Activated CD4-positive, alpha-beta T cell treated with anti-CD3 and anti-CD28 coated beads, Interleukin-2, amount 10 ng/mL, durations not matched to agents 24 days and 14 days (primary cell): ENCODE measurements at places on chromosomes 6 and 20. TPM values are rescaled to one million over a fixed set of nuclear protein-coding genes. Genes with fewer than 3 reads are reported as not detected.

The RIMS4 gene
- total RNA-seq = not detected in 2 replicates

The L3MBTL1 gene
- total RNA-seq = 8.8 and 9.9 TPM in 2 replicates

The CDYL gene
- 23.4 and 24.4 TPM in 2 replicates for total RNA-seq

The RAET1E gene
- total RNA-seq = not detected in 2 replicates

The MAS1 gene
- total RNA-seq = not detected in 2 replicates

- DNase-seq = no peak
Observed at GRCh38 chr6:145670311-145670710, 65.0 kb downstream of the EPM2A start.

DNA sequence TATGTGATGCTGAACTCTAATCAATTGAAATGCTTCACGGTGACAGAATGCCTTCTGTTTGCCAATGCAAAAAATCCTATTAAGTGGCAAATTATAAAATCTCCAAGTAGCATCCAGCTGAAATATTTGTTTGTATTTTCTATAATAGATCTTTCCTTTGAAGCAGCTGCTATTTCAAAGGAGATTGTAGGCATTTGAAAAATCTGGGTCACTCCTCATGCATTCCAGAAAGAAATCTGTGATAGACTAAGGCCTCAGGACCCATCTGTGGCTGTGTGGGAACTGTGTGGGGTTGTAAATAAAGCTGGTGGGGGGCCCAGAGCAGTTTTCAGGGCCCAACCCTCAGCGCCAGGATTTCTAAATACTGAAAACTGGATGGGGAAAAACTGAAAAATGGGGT, 216.9 kb upstream of the ARG1 start:
- DNase-seq = no peak

GRCh38 chr6:168413018-168413720, 27.8 kb upstream of the SMOC2 start:
- no peak for DNase-seq

GRCh38 chr20:55160996-55161395, 685.6 kb downstream of the DOK5 start:
- no peak for DNase-seq

GRCh38 chr6:118641042-118641441, 10.3 kb downstream of the CEP85L start:
- DNase-seq = no peak

DNA sequence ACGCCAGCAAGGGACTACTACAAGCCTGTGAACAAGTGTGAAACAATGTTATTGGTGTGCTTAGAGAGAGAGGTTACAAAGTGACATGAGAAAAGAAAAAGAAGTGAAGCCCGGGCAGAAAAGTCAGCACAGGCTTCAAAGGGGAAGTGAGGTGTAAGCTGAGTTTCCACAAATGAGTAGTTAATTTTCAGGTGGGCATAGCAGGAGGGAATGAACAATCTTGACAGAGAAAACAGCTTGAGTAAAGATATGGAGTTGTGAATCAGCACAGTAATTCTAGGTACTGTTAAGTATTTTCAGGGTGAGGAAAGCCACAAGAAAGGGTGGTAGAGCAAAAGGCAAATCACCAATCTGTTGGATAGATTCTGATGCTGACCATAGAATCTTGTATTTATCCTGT, 4.3 kb downstream of the KCNQ5 start:
- DNase-seq = no peak

GRCh38 chr6:48817333-48818051, 645.6 kb downstream of the MMUT start:
- no peak for DNase-seq

DNA sequence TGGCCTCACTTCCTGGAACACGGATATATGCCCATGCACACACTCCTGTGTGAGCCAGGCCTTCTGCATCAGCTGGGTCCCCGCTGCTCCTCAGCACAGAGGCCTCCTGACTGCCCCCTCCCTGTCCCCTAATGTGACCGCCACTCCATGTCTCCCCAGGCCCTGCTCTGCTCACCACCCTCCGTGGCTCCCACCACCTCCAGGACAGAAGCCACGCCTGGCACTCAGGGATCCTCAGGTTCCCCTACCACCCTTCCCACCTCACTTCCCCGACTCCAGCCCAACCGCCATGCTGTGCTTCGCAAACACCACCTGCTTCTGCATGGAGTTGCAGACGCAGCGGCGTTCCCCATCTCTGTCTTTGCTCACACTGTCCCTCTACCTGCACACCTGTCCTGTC, 4.3 kb upstream of the SRC start:
- no peak for DNase-seq
